ELR (cell line): ENCODE measurements at places on chromosomes 12 and 14.

DNA sequence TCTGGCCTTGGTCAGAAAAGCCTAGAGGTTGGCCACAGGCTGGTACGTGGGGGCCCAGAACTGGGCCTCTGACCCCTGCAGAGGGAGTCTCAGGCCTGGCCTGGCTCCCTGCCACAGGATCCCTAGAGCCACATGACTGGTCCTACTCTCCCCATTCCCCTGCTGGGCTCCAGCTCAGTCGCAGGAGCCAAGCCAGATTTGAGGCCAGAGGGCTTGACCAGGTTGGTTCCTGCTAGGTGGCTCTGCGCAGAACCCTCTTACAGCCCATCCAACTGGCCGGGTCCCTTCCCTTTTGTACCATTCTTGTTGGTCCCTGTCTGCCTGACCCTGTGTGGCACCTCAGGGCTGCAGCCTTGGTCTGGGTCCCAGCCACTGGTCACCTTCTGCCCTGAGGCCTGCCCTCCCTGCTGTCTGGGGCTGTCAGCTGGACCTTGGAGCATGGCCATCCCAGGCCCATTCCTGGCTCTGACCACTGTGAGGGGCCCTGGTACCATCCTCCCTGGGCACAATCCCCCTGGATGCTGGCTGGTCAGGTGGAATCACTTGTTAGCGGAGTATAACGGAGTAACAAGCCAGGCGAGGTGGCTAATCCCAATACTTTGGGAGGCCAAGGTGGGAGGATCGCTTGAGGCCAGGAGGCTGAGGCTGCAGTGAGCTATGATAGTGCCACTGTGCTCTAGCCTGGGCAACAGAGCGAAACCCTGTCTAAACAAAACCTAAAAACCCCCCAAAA is 22.9 kb upstream of the PPP1R13B start:
- no peak for DNase-seq

GRCh38 chr14:95156161-95157047 is 925 bp downstream of the DICER1 start:
- peak; percentile 55 for DNase-seq

DNA sequence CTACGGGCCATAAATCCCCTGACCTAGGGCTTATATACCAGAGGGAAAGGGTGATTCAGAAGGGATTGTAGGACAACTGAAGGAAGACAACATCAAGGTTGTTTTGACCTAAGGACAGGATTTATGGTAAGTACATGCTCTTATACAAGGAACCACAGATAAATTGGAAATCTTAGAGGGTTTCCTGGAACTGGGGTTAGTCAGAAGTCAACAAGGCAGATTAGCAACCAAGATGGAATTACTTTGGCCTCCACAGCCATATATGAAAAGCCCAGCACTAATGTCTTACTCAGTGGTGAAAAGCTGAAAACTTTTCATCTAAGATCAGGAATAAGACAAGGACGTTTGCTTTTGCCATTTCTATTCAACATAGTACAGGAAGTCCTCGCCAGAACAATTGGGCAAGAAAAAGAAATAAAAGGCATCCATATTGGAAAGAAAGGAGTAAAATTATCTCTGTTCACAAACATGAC is 5.4 kb downstream of the TMBIM4 start:
- no peak for DNase-seq

DNA sequence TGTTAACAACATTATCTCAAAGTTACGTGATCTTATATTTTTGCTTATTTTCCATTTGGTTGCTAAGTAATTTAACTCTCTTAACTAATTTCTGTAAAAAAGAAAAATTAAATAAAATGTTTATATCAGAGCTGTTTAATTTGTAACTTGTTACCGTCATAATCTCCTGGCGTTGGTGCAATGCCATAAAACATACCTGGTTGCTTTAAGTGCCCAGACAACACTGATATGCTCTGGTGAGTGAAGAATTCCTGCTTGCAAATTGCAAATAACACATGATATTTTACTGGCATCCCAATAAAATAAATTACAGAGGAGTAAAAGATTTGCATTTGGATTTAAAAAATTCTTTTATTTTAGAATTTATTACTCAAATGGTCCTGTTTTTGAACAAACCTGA is 640.1 kb upstream of the MIS18BP1 start:
- DNase-seq = no peak

DNA sequence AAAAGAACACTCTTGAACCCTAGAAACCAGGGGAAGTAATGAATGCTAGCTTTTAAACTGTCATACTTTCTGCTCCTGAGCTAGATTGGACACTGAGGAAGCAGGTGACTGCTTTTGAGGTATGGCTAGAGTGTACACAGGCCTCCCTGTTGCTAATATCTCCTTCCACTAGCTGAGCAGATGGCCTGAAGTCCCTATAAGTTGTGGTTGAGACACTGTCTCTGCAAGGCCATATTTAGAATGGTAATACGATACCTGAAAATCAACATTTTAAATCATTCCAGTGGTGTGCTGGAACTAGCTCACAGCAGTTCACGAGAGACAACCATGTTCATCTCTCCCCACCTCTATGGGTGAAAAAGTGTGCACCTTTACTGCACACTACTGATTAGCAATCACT is 46.4 kb upstream of the BMP4 start:
- no peak for DNase-seq

DNA sequence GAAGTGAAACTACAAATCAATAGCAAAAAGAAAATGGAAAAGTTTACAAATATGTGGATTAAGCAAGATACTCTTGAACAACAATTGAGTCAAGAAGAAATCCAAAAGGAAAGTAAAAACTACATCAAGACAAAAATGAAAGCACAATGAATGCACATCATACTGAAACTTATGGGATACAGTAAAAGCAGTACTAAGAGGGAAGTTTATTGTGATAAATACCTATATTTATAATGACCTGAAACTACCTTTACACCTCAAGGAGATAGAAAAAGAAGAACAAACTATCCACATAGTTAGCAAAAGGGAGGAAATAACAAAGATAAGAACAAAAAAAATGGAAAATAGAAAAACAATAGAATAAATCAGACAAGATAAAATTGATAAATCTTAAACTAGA is 375.0 kb downstream of the TRHDE start:
- no peak for DNase-seq

GRCh38 chr12:131928080-131928710 is 881 bp upstream of the PUS1 start:
- DNase-seq = peak; percentile 58

DNA sequence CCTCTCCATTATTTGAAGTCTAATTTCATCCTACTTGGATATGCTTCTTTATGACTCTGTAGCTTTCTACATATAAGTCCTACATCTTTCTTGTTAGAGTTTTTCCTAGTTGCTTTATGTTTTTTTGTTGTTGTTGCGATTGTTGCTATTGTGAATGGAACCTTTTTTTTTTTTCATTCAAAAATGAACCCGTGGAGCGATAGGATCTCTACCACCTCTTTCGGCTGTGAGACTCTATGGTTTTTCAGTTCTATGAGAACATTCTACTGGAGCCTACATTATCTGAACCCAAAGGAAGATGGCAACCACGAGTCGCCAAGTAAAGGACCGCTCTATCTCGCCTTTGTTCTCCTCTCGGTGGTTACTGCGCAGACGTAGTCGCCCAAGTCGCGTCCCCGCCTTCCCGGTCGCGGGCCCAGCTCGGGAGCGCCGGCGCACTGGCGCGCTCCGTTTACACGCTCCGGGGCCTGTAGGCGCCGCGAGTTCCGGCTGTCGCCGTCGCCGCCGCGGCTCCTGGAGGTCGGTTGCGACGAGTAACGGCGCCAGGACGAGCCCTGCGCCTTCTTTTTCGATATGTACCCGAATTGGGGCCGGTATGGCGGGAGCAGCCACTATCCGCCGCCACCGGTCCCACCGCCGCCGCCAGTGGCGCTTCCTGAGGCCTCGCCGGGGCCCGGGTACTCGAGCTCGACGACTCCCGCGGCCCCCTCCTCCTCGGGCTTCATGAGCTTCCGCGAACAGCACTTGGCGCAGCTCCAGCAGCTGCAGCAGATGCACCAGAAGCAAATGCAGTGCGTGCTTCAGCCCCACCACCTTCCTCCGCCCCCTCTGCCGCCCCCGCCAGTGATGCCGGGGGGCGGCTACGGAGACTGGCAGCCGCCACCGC is at the start of gene YLPM1:
YLPM1 (plus strand) TSS at position 400 of the 886 bp plus-strand sequence; CDS start at position 574, 174 bp downstream.
- peak; percentile 99 for DNase-seq

DNA sequence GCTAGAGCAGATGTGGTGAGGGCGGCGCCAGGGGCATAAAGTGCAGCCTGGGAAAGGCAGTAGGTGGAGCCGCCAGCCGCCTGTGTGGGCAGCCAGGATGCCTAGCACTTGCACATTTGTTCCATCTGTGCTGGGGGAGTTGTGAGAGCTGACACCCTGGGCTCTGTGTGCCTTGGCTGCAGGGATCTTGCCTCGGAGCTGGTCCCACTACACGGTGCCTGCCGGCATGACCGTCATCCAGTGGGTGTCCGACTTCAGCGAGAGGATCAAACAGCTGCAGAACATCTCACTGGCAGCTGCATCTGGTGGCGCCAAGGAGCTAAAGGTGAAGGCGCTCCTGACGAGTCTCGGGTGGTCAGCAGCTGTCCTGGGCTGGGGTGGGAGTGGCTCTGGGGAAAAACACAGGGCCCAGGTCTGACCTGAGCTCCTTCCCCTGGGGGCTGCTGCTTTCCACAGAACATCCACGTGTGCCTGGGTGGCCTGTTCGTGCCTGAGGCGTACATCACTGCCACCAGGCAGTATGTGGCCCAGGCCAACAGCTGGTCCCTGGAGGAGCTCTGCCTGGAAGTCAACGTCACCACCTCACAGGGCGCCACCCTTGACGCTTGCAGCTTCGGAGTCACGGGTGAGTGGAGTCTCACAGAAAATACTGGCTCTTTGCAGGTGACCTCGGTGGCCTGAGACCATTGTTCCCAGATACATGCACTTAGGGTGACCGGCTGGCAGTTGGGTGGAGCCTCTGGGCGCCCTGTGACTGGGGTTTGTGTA is 37.4 kb downstream of the HSP90AA1 start:
- no peak for DNase-seq

GRCh38 chr14:93967637-93968250 is 8.6 kb downstream of the ASB2 start:
- no peak for DNase-seq

GRCh38 chr14:89258728-89259273 is 158.2 kb downstream of the FOXN3 start:
- no peak for DNase-seq

- DNase-seq = no peak
These were observed 1.1 kb downstream of the HPD start for GRCh38 chr12:121857322-121858246.

- DNase-seq = peak; percentile 26
These were observed 26.6 kb downstream of the ASCL4 start for GRCh38 chr12:107801150-107801549.

DNA sequence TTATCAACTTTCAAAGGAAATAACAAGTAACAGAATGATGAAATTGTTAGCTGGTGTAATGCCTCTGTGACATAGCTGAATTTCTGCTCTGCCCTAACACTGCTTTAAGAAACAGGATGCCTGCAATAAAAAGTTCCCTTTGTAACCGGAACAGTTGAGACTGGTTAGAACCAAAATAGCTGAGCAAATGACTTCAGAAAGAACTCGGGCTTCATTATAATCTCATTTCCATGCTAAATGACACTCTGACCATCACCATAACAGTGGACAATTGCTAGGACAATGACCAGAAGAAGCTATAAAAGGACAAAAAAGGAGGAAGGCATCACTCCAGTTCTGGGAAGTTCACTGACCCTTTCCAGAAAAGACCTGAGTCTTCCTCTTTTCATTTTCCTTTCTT is 23.5 kb upstream of the PYGL start:
- DNase-seq = no peak

- DNase-seq = peak; percentile 68
These were observed 824 bp upstream of the TARBP2 start for GRCh38 chr12:53500142-53500775.

DNA sequence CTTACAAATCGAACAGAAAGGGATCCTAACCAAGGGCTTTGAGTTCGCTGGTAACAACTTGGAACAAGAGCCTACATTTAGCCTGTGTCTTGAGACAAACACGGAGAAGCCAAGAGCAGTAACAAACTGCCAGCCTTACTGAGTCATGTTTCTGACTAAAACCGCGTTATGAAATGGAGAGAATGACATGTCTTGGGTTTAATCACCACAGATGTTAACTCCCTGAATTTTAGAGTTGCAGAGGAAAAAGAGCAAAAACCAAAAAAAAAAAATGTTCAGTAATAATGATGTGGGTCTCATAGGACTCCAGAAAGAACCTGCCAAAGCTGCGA is 1.0 kb downstream of the BLTP3B start:
- DNase-seq = peak; percentile 91

- DNase-seq = no peak
These were observed 10.7 kb upstream of the NEUROD4 start for GRCh38 chr12:55008944-55009585.

- no peak for DNase-seq
These were observed 35.1 kb downstream of the ACACB start for GRCh38 chr12:109151457-109151856.

GRCh38 chr14:103360548-103360947 is 24.7 kb upstream of the MARK3 start:
- no peak for DNase-seq

GRCh38 chr14:28966416-28967233 is 200.0 kb downstream of the FOXG1 start:
- DNase-seq = no peak

GRCh38 chr14:60304509-60304908 is 55.5 kb downstream of the PPM1A start:
- DNase-seq = no peak

DNA sequence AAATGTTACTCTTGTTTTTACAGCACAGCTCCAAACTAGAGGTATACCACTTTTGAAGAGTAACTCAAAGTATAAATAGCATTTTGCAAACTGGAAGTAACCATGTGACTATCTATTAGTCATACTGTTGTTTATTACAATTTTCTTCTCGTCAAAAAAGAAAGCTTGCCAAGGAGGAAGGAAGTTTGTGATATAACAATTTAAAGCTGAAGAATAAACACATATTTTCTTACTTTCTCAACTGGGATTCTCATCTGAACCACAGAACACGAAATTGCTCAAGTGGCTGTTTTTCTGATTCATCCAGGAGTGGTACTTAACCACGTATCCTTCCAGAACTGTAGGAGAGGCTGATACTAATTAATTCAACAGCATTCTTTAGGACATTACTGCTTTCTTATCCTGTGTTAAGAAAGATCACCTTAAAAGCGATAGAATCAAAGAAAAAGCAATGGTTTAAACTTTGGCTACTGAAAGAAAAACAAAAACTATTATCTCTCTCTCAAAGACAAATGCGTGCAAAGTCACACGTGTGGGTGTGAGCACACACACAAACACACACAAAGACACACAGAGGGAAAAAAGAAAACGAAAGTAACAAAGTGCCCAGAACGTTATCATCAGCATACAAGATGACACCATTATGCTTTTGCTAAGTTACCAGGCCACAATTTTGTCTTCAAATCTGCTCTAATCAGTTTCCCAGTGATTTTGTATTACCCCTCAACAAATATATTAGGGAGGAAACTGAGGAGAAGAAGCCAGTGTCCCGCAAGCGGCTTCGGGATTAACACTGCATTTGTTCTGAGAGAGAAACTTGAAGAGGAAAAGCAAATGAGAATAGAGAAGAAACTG is at the start of gene CLEC2B:
CLEC2B (minus strand) TSS at position 48 of the 855 bp plus-strand sequence.
- DNase-seq = peak; percentile 80

DNA sequence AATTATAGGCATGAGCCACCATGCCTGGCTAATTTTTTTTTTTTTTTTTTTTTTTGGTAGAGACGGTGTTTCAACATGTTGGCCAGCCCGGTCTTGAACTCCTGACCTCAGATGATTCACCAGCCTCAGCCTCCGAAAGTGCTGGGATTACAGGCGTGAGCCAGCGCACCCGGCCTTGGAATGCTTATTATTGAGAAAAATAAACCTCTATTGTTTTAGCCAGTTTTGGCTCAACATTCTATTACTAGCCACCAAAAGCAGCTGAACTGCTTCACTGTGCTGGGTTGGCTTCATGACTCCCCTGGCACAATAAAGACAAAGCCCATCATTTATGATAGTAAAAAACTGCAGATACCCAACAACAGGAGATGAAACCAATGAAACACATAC is 93.5 kb upstream of the CEP83 start:
- peak; percentile 93 for DNase-seq
